Vagina (tissue), 2 donors: ENCODE measurements at places on chromosomes 6 and 20.

- DNase-seq: no peak
Measured at GRCh38 chr6:71279321-71279720, 9.3 kb upstream of the OGFRL1 start.

DNA sequence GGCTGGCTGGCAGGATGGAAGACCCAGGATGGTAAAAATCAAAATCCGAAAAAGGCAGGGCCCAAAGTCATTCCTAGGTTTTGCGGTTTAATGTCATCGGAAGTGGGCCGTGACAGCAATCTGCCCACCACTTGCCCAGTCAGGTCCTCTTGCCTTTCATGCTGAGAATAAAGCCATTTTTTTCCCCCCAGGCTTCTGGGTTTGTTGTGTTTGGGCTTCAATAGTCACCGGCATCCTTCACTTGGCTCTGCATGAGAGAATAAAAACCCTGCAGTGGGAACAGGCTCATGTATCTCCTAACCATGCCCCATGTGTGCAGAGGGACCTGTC lies 56.1 kb downstream of the MEP1A start:
- DNase-seq: no peak

GRCh38 chr6:159915397-159915796 lies 24.6 kb downstream of the MAS1 start:
- no peak for DNase-seq

DNA sequence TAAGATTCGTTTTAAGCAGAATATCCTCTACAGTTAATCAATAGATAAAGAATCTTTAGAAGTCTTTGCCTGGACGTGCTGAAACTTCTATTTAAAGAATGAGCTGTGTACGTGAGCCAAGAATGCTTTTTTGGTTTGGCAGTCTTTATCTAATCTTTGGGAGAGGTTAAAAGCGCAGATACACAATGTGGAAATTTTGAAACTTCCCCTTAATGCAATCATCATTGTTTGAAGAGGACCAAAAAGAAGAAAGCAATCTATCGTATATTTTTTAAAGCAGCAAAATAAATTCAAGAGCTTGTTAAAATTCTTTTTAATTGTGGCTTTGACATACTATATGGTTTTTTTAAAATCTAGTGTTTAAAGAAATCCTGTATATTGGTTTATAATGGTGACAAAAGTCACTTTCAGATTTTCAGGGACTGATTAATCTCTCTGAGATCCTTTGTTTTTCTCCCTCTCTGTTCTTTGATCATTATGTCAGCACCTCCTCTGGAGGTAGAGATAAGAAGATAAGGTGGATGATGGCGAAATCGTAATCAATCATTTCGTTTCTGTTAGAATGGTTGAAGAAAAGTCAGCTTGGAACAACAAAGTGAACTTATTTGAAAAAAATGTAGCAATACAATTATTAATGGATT lies 92.1 kb upstream of the FAM184A start:
- no peak for DNase-seq

DNA sequence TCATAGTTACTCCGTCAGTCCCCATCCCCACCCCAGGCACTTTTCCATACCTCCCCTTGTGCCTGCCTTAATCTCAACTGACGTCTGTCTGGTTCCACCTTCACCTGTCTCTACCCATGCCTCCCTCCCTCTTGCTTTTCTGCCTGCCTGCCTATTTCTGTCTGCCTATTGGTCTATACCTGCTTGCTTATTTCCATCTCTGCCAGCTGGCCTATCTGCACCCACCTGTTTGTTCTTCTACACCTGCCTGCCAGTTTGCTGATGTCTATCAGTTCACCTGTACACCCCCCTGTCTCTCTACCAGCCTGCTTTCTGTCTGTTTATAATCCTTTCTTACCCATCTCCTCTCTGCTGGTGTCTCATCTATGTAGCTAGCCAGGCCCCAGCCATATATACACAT lies 87.5 kb downstream of the RALGAPA2 start:
- DNase-seq: no peak

DNA sequence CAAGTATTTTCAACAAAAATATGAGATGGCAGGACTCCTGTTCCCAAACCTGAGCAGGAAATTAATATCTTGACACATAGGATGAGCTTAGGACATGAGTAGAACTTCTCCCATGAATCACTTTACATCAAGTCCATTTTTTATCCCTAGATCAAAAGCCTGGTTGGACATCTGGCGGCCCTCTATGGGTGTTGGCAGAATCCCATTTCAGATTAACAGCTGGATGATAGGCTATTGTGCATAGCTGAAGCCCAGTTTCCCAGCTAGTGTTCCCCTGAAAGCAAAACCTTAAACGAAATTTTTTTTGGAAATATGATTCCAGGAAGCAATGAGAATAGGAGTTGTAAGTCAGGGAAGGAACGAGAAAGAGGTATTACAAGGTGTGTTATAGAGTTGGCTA lies 449.4 kb upstream of the CHD6 start:
- DNase-seq: no peak

DNA sequence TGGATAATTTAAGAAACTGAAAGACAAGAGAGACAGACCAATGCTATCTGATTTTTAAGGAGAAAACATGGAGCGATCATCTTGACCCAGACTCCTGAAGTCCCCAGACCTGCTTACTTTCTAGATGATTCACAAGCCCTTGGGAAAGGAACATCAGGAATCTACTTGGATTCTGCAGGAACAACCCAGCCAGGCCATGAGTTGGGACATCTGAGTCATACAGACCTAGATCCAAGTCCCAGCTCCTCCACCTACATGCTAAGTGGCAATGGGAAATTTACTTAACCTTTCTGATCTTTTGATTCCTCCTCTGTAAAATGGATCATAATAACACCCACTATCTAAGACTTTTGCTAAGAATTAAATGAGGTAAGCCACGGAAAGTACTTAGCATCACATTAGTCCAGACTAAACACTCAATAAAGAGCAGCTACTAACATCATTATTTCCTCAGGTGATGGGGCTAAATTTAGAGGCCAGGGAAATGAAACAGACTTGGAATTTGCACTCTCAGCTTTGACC lies 61.0 kb upstream of the MAFB start:
- DNase-seq: no peak

DNA sequence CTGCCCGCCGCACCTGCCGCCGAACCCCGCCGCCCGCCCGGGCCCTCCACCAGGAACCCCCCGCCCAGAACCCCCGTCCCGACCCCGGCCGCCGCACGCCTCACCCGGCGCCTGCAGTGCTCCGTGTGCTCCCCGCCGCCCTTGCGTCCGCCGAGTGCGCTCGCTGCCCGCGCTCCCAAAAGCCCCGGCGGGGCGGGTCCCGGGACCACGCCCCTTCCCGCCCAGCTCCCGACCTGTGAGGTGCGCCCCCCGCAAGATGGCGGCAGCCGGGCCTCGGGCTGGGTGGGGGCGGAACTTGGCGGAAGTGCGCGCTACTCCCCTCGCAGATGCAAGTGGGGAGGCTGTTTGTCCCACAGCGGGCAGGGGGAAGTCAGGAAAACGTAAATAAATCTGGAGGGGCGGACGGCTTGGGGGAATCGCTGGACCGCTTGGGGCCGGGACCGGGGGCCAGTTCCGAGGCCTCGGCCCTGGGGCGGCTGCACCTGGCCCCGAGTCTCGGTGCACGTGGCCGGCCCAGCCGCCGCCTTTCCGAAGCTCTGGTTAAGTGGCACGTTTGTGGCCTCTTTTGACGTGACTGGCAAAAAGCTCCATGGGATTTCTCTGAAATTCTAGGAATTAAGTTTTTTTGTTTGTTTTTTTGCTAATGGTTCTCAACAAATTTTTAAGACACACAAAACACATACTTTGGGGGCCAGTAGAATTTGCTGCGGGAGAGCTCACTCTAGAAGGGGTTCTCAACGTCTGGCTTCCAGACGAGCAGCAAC lies at the start of gene EZR:
Gene EZR (minus strand): TSS at position 156 of the 764 bp plus-strand sequence. CDS start 1,275 bp downstream, outside the sequence.
- peak; percentile 88 for DNase-seq

DNA sequence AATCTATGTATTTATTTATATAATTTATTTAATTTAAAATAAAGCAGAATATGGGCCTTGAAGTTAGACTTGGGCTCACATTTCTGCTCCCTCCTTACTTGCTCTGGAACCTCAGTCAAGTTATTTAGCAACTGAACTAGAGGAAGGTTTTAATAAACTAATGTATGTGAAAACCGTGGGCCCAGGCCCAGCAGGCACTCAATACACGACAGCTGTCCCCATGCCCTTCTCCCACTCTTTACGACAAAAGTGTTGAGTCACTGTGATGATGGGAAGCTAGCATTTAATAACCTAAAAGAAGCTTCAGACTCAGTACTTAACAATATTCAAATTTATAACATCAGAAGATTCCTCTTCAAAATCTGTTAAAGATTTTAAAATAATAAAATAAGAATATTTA lies 46.7 kb downstream of the SERAC1 start:
- no peak for DNase-seq

- no peak for DNase-seq
Measured at GRCh38 chr6:30130887-30131862, 4.8 kb upstream of the TRIM40 start.

DNA sequence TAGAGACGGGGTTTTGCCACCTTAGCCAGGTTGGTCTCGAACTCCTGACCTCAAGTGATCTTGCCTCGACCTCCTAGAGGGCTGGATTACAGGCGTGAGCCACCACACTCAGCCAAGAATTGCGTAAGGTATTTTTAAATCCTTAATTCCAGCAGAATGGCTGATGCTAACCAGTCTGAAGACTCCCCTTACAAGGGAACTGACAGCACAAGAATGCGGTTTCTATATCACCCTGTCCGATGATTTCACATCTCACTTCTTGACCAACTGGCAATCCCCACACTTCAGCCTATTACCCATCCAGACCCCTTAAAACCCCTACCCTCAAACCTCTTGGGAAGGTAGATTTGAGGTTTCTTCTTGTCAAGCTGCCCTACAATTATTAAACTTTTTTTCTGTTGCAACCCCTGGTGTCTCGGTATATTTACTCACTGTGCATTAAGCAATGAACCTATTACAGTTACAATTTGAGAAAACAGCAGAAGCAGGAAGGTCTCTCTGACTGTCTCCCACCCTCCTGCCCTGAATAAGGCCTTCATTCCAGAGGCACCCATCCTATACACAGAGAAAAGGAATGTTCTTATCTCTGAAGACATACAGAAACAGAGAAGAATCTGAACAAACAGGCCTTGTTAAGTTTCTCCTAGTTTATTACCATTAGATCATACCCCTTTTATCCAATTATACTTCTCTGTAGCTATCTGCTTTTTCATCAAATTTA lies 164.9 kb downstream of the ARHGAP18 start:
- no peak for DNase-seq

DNA sequence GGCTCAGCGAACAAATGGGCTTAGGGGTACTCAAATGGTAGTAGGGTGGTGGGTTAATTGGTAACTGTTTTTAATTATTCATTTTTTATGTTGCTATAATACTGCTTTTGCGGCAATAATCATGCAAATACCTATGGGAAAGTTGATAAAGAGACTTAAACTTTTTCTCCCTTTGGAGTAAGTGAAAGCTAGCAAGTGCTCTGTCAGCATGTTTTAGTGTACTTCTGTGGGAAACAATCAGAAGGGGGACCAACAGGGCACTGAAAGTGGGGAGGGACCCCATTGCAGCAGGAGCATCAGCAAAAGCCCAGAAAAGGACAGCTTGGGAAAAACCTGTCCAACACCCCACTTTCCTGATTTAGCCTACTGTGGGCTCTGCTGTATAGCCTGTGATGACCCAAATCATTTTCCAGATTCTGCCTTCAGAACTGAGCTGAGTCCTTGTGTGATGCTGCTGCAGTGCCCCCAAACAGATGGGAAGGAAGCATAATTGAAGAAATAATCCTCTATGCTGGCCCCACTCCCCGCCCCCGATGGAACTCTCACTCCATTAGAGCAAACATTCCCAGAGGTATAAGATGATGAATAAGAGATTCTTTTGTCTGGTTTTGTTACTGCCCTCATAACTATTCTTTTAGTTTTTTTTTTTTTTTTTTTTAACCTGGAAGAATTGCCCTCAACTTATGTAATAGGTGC lies 322.8 kb downstream of the CD83 start:
- DNase-seq: peak; percentile 67

- DNase-seq: no peak
Measured at GRCh38 chr6:117264369-117264691, 1.0 kb upstream of the VGLL2 start.

DNA sequence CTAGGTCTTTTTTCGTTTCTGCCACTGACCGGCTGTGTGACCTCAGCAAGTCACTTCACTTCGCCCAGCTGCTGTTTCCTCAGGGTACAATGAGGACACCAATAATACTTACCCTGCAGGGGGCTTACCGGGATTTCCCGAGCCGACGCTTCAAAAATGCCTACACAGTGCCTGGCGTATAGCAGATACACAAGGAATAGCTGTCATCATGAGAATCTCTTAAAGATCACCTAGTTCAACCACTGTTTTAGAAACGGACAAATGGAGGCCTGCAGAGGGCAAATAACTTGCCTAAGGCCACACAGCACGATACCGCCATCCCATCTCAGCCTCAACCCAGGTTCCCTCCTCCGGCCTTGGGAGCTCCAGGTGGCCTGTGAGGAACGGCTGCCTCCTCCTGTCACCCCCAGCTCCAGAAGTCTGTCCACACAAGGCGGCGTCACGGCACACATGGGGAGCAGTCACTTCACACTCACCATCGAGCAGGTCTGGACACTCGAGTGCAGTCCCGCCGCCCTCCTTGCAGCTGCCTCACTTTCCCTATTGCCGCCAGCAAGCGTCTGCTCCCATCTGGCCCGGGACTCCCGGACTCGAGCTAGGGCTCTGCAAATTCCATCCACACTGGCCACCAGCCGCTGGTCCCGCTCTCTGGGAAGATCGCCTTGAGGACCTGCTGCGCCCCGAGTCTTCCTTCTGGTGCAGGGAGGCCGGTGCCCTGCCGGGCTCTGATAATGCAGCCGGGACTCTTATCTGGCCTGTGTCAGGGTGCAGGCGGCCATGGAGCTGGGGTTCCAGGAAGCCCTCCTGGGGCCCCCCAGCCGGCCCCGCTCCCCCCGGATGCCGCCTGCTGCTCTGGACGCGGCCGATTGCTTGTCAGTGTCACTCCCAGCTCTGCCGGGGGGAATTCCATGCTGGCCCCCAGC lies at the start of gene RIPOR3:
Gene RIPOR3 (minus strand): TSS at position 893 of the 923 bp plus-strand sequence. CDS start 414 bp downstream, at position 479.
- DNase-seq: no peak

DNA sequence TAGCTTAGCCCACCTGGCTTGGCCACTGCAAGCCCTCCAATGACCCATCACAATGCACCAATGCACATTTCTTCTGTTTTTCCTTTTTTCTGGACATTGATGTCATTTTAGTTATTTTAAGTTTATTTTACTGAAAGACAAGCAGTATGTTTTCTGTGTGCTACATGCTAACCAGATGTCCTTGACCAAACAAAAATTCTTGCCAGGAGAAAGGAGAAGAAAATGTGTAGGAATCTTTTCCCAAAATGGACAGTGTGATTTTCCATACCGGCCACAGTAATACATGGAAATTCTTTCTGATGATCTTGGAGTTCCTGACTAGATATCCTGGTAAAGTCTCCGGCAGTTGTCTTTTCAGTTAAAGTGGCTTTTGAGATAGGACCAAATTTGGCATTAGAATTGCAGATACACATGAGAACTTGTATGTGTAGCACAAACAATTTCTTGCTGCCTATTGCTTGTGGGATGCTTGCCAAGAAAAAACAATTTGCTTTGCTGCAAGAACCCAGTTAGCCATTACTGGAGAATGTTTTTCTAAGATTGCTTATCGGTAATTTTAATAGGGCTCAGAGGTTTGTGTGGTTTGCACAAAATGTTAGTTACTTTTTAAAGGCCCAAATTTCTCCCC lies 696.5 kb upstream of the CITED2 start:
- no peak for DNase-seq

- DNase-seq: no peak
Measured at GRCh38 chr20:56842056-56842455, 212.9 kb downstream of the TFAP2C start.
